ENCODE measurements at places on chromosomes 4 and X.

- no peak for DNase-seq
Observed at GRCh38 chrX:24842486-24842885, 148.8 kb downstream of the POLA1 start.

DNA sequence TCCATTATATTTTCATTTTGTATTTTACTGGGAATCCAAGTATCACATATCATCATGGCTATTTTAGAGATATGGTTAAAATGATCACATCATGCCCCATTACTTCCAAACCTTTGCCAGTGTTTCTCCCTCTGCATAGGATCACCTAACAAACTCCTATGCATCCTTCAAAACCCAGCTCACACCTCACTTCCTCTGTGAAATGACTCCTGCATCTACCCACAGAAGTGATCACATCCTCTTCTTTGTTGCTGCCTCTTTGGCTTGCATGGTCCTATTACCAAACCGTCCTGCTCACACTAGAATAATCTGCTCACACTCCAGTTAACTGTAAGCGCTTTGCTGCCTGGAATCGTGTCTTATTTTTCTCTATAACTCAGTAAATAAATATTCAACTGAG is 74.7 kb upstream of the C4orf50 start:
- DNase-seq = no peak

- DNase-seq = no peak
Observed at GRCh38 chrX:101009090-101009489, 39.6 kb downstream of the ARL13A start.

DNA sequence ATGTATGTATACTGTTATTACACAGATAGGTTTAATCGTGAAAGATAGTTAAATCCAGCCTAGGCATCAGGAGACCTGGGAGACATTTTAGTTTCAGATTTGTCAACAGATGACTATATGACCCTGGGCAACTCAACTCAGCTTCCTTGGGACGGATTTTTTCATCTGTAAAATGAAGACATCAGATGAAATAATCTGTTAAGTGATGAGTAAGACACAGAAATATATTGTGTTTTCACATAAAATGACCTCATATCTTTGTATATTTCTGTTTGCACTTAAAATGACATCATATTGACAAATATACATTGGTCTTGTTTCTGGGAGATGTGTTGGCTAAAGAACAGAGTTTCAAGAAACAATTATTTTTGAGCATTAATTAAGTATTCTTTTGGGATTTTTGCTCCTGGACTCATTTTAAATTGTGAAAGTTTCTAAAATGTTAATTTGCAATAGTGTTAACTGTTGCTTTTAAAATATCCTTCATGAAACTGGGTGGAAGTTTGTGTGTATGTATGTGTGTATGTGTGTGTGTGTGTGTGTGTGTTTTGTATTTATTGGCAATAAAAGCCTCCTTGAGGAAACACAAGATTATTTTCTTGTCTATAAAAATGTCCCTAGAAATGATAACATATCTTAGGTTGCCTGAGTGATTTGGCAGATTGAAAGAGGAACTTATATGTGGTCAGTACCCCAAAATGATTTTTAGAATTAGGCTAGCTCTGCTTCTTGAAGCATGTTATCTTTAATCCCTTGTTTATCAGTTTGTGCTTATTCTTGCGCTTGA is 29.1 kb upstream of the MMAA start:
- no peak for DNase-seq

- DNase-seq = no peak
Observed at GRCh38 chr4:15875663-15876460, 62.7 kb downstream of the FGFBP1 start.

- peak; percentile 48 for DNase-seq
Observed at GRCh38 chrX:107825698-107826237, at the start of gene MID2. TSS of gene MID2 (plus strand) at chrX:107825866. CDS start at chrX:107826427, 561 bp downstream.

GRCh38 chr4:73668782-73669201 is 48.6 kb upstream of the RASSF6 start:
- DNase-seq = no peak

GRCh38 chr4:28227764-28228163 is 1367.1 kb downstream of the STIM2 start:
- DNase-seq = no peak

GRCh38 chr4:184506527-184507121 is 32.3 kb upstream of the IRF2 start:
- no peak for DNase-seq

DNA sequence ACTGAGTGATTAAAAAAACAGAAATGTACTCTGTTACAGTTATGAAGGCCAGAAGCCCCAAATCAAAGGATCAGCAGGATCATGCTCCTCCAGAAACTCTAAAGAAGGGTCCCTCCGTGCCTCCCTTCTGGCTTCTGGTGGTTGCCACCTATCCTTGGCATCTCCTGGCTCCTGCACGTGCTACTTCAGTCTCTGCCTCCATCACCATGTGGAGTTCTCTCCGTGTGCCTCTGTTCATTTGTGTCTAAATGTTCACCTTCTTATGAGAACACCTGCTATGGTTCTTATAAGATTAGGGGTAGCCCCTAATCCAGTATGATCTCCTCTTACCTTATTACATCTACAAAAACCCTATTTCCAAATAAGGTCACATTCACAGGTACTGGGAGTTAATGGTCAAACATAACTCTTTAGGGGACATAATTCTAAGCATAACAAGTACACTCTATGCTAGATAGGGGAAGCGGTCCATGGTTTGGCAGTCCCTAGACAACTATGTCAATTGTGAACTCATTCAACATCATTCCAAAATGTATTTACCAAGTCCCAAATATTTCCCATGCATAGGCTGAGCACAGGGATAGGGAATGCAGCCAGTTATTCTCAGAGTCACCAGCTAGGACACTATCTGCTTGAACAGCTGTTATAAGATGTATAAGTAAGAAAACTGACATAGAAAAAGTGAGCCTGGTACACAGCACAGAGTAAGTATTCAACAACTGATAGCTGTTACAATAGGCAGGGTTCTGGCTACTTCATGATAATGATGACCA is 295.5 kb upstream of the BOD1L1 start:
- DNase-seq = no peak

DNA sequence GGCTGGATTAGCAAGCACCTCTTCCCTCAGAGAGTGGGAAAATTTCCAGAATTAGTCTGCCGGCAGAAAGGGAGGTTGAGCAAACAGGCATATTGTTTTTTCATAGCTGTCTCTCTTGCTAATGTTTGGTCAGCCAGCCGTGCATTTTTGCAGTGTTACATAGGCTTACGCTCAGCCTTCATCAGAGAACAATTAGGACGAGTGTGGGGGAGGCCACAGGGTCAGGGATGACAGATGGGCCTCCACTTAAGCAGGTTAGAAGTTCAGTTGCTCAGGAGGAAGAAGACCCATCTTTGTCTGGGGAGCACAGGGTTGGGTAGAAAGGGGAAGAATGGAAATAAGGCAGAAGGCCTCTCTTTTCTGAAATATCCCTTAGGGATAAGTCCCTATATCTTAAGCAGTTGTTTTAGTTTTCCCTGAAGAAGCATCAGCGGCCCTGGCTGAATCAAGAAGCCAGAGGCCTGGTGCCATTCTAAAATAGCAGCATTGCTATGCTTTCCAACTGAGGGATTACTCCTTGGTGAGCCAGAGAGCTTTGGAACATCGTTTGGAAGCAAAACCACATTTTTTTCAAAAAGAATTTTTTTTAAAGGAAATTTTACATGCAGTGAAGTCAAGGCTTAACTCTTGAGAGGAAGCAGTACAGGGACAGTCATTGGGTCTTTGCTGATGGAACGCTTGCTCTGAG is 118.8 kb downstream of the SMIM20 start:
- DNase-seq = no peak

DNA sequence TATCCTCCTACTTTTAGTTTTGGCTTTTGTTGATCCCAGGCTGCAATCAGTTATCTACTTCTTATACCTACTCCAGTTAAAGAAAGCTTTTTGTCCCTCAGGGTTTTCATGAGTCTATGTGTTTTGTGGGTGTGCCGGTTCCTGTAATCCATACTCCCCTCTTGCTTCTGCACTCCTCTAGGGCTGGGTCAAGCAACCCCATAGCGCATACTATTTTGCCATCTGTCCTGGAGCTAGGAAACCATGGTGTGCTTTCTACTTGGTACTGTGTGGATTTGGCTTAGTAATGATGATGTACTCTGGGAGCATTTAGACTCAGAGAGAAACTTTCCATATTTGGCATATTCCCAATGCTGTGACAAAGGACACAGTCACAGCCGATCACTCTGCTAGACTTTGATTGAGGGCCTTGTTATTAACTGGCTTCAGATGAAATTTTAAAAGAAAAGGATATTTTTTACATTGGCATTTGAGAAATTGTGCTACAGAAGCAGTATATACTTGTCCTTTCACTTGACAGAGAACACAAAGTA is 86.1 kb upstream of the GRXCR1 start:
- no peak for DNase-seq

DNA sequence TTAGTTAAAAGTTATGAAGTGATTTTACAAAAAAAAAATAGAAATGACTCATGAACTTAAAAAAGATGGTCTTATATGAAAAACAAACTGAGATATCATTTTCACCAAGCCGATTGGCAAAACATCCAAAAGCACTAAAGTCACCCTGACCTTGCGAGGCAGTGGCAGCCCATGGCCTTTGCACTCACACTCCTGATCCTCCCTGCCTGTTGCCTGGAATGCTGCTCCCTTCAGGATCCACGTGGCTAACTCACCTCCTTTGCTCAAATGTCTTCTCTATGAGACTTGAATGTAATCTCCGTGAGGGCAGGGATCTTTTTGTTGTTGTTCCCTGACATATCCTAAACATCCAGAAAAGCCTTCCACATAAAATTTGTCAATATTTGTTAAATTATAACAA is 106.4 kb downstream of the RAPGEF2 start:
- no peak for DNase-seq

- DNase-seq = no peak
Observed at GRCh38 chr4:133513901-133514300, 364.8 kb downstream of the PCDH10 start.

DNA sequence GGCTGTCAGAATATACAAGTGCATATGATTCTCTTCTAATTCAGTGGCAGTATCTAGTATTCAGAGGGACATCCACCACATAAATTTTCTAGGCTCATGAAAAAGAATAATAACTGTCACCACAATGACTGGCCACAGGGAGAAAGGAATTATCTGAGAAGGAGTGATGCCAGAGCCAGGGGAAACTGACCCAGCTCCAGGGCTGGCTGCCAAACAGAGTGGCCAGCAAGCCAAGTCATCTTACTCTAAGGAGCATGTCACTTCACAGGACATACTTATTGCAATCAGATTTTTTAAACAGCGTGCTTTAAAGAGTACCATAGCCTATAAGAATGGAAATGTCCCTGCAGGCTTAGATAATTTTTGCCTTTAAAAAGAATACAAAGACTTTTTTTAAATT is 5.8 kb upstream of the SEPTIN11 start:
- no peak for DNase-seq

- DNase-seq = no peak
Observed at GRCh38 chrX:51332188-51332942, at the start of gene NUDT10. TSS of gene NUDT10 (plus strand) at chrX:51332822. CDS start at chrX:51332966, 144 bp downstream.

DNA sequence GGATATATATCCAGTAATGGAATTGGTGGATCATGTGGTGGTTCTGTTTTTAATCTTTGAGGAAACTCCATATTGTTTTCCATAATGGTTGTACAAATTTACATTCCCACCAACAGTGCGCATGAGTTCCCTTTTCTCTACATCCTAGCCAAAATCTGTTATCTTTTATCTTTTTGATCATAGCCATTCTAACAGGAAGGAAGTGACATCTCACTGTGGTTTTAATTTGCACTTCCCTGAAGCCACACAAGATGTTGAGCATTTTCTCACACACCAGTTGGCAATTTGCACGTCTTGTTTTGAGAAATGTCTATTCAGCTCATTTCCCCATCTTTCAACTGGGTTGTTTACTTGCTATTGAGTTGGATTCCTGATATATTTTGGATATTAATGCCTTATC is 194.9 kb downstream of the CBLL2 start:
- no peak for DNase-seq

DNA sequence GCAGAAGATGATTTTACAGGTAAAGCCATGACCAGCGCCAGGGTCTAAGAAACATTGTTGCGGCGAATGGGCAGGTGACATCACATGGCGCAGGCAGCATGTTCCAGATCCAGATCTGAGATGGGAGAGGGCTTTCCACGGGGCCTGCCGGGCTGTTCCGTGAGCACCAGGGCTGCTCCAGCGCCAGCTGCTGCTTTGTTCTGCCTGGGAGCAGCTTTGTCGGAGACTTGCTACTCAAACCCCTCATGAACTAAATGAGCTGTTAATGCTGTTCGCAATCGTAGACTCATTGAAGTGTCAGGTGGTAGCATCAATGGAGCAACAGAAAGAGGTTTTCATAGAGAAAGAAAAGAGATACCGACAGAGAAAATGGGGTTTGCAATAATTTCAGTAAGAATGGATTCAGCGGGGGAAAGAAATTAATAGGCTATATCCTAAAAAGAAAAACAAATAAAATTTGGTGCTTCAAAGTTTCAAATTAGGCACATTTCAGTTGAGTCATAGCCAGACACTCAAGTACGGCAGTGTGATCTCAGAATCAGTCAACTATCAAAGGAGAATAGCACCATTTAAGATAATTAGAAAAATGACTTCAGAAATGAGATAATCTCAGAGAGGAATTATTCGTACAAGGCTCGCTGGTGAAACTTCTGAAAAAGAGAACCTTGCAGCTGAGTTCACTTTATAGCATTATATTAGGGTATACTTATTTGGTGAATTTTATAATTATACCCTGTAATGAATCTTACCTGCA is 23.9 kb downstream of the SORBS2 start:
- DNase-seq = no peak

DNA sequence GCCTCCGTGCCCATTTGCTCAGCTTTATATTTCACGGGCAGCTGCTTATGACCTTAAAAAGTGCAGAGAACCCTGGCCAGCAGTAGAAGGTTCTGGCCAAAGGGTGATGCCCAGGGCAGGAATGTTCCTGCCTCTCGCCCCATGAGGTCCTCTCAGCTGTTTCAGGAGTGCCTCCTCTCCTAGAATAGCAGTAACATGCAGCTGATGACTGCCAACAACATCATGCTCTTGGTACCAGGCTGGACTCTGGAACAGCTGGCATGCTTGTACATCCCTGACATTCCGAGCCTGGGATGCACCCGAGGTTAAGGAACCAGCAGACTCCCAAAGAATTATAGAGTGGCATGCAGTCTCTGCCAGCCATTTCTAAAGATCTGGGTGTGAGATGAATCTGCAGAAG is 11.7 kb upstream of the TENM3 start:
- DNase-seq = no peak

DNA sequence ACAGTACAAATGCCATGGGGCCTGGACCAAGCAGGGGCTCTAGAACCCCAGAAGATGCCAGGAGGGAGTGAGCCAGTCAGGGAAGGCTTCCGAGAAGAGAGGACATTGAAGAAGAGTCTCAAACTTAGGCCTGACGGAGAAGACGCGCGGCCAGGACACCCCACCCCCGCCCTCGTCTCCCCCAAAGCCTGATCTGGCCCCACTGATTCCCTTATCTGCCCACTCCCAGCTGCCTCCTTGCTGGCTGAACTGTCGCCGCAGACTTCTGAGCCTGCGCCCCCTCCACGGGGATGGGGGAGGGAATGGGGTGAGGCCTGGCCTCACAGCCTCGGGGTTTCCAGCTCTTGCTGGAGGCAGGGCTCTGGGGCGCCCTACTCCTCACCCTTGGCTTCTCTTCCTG is 3.6 kb upstream of the GATA1 start:
- no peak for DNase-seq

GRCh38 chrX:6120329-6120728 is 108.3 kb downstream of the NLGN4X start:
- DNase-seq = no peak
